ENCODE measurements at places on chromosomes 13 and 19. TPM values are rescaled to one million over a fixed set of nuclear protein-coding genes. Genes with fewer than 3 reads are reported as not detected.

The MYCBP2 gene
- 31.2 TPM for total RNA-seq

DNA sequence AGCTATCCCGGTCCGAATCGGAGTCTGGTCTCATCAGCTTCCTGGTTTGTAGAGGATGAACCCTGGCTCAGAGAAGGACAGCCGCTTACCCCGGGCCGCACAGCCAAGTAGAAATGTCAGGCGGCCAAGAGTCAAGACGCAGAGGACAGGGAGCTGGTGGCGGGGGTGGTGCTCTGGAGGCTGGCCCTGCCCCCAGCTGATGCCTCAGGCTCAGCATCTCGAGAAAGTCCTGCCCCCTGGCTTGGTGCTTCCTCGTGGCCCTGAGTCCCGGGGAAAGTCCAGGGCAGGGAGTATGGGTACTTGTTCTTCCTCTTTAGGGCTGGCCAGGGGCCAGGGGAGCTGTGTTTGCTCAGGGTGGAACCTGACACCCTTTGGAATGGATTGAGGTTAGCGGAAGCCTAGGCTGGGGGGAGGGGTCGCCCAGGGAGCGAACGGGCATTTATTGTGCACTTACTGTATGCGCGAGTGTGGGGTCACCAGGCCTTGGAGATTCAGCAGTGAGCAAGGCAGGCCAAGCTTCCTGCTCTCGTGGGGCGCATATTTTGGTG, 2.2 kb downstream of the TJP3 start:
- H3K27ac ChIP-seq: no peak overlapping the region
- H3K4me1 ChIP-seq: peaks cover 9% of the 10 kb centered on the region
- no peak for DNase-seq
- no peak overlapping the region for H3K4me3 ChIP-seq
- H3K36me3 ChIP-seq: no peaks in the 10 kb centered on the region

The THSD1 gene
- 0.74 TPM for total RNA-seq

The RNF17 gene
- not detected for total RNA-seq

- peak; percentile 71 for DNase-seq
- no peaks in the 10 kb centered on the region for H3K36me3 ChIP-seq
- peak overlapping the region; percentile 81 for H3K27ac ChIP-seq
These were observed 511 bp downstream of the GARRE1 start for GRCh38 chr19:34254698-34255432.

DNA sequence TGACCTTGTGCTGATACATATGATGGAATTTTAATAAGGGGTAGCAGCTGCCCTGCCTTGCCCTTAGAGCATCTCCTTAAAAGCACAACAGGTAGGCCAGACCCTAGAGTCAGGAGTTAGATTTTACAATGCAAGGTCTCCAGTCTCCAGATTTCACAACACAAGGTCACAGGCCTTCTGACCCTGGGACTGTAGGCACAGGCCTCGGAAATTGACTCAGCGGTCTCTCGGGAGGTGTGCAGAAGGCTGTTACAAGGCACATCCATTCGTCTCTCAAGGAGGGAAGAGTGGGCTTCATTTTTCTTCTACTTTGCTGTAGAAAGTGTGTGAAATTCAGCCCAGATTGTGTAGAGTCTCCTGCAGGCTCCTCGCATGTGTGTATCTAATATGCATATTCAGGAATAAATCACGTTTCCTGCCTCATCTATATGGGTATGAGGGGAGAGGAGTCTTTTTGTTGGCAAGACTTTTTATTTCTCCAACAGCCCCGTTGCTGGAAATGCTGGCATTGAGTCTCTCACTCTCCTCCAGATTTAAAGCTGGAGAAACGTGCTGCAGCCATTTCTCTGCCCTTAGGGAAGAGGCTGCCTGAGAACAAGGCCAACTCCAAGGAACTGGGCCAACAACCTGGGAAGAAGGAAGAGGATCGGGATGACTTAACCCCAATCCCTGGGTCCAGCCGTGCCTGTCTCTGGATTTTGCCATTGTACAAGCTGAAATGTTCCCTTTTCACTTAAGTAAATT, 24.5 kb downstream of the UQCRFS1 start:
- H3K4me1 ChIP-seq: peaks cover 17% of the 10 kb centered on the region
- H3K27ac ChIP-seq: no peak overlapping the region
- H3K4me3 ChIP-seq: no peak overlapping the region
- DNase-seq: no peak

The ZNF419 gene
- total RNA-seq: 30.2 TPM

GRCh38 chr13:23592596-23592995, 22.4 kb downstream of the TNFRSF19 start:
- no peak for DNase-seq
- peaks cover 3% of the 10 kb centered on the region for H3K4me1 ChIP-seq
- H3K27me3 ChIP-seq: no peaks in the 10 kb centered on the region
- H3K36me3 ChIP-seq: peaks cover 13% of the 10 kb centered on the region
- no peak overlapping the region for H3K4me3 ChIP-seq

The ZNF480 gene
- 13.2 TPM for total RNA-seq

DNA sequence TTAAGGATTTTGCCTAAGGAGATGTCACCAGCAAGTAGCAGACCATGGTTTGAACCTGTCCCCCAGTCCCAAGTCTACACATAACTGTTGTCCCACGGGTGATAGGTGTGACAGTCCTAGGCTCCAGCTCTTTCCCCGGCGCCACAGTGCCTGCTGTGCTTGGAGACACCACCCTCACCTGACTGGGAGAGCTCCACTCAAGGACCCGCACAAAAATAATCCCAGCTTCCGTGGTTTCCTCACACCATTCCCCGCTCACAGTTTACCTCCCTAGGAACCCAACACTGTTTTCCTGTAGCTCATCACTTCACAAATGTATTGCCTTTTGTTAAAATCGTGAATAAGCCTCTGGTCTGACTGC, 19.8 kb upstream of the RASA3 start:
- H3K27ac ChIP-seq: no peak overlapping the region
- H3K4me1 ChIP-seq: peaks cover 6% of the 10 kb centered on the region
- H3K4me3 ChIP-seq: no peak overlapping the region
- H3K36me3 ChIP-seq: no peaks in the 10 kb centered on the region

GRCh38 chr13:35871561-35871960, 259.6 kb downstream of the DCLK1 start:
- H3K27me3 ChIP-seq: no peaks in the 10 kb centered on the region
- DNase-seq: no peak
- no peak overlapping the region for H3K27ac ChIP-seq

- H3K4me1 ChIP-seq: peaks cover 18% of the 10 kb centered on the region
- no peaks in the 10 kb centered on the region for H3K27me3 ChIP-seq
- no peak for DNase-seq
- H3K27ac ChIP-seq: no peak overlapping the region
- no peaks in the 10 kb centered on the region for H3K36me3 ChIP-seq
These were observed 134.0 kb downstream of the COG6 start for GRCh38 chr13:39789451-39789850.

The CGB1 gene
- total RNA-seq: not detected

- no peaks in the 10 kb centered on the region for H3K36me3 ChIP-seq
- no peak overlapping the region for H3K4me3 ChIP-seq
- no peaks in the 10 kb centered on the region for H3K4me1 ChIP-seq
- no peaks in the 10 kb centered on the region for H3K27me3 ChIP-seq
- DNase-seq: no peak
These were observed 767.9 kb downstream of the PCDH9 start for GRCh38 chr13:66462187-66462586.

The ZNF823 gene
- total RNA-seq: 9.2 TPM

The DPF1 gene
- 6.5 TPM for total RNA-seq

The VSTM1 gene
- total RNA-seq: not detected

The HSD17B14 gene
- total RNA-seq: 27.6 TPM

DNA sequence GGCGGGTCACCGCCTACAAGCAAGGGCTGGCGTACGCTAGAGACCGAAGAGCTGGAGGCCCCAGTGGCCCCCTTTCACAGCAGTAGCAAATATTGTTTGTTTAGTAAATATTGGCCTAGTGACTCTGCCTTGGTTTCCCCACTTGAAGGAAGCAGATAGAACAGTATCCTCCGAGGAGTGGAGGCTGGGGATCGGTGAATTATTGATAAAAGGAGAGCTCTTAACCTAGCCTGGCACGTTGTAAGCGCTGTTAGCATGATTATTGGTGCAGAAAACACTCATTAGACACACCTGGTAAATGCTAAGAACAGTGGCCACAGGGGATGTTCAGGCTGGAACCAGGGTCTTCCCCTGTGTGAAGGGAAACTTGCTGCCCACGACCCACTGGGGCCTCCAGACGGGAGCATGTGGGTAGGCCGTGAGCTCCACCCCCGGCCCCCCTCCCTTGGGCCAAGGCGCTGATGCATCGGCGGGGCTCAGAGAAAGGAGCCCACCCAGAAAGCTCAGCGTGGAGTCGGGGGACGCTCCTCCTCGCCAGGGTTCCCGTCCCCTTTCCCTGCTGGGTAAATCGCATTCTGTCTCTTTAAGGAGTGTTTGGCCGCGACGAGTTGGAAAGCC, 2.3 kb downstream of the IER2 start:
- no peaks in the 10 kb centered on the region for H3K36me3 ChIP-seq
- peak overlapping the region; percentile 91 for H3K4me3 ChIP-seq
- H3K27me3 ChIP-seq: peaks cover 6% of the 10 kb centered on the region
- H3K27ac ChIP-seq: peak overlapping the region; percentile 97
- H3K4me1 ChIP-seq: peaks cover 8% of the 10 kb centered on the region

DNA sequence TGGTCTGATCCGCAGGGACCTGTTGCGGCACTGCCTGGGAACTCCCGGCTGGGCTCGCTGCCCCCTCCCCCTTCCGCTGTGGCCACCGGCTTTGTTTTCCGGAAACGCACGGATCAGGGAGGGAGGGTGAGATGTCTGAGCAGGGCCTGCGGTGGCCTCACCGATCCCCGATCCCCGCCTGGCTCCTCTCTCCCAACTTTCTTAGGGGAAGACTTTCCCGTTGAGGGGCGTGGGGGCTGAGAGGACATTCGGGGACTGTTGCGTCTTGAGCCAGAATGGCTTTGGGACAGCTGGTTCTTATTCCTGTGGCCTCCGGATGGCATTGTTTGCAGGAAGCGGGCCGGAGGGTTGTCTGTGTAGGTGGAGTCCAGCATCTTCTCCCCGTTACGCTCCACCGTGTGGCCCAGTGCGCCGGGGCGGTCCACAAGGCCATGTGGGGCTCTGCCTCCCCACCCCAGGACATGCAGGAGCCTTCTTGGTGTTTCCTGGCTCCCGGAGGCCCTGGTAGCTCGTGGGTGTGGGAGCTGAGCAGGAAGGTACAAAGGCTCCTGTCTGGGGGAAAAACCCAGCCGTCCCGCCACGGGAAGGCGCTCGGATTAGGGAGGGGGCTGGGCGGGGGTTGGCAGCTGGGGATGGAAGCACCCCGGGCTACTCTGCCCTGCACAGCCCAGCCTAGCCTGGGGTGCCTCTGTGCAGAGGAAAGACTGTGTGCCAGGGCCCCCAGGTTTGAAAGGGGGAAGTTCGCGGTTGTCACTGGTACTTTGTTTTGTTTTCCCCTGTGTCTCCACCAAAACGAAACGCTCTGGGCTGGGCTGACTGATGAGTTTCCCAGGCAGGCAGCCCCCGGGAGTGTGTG, 1.3 kb downstream of the CSNK1G2 start:
- no peaks in the 10 kb centered on the region for H3K27me3 ChIP-seq
- no peaks in the 10 kb centered on the region for H3K36me3 ChIP-seq
- peaks cover 17% of the 10 kb centered on the region for H3K4me1 ChIP-seq
- DNase-seq: peak; percentile 94
- H3K4me3 ChIP-seq: peak overlapping the region; percentile 89

DNA sequence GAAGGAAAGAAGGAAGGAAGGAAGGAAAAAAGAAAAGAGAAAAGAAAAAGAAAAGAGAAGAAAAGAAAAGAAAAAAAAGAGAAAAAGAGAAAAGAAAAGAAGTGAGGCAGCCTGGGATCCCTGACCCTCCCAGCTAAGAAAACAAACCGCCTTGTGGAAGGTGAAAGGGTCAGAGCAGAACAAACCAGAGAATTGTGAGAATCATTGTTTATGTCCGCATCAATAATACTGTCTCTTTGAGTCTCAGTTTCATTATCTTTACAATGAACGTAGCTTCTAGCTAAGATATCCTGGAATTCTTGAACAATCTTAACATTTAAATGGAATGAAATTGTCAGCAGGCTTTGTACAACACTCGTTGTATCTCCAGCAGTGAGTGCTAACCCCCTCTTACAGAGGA, 66.4 kb upstream of the SERP2 start:
- H3K27ac ChIP-seq: no peak overlapping the region
- H3K27me3 ChIP-seq: peaks cover 23% of the 10 kb centered on the region
- DNase-seq: no peak
- peak overlapping the region; percentile 33 for H3K4me3 ChIP-seq

The ADPRHL1 gene
- 0.43 TPM for total RNA-seq

- no peaks in the 10 kb centered on the region for H3K36me3 ChIP-seq
- no peak for DNase-seq
- H3K27ac ChIP-seq: no peak overlapping the region
- H3K27me3 ChIP-seq: no peaks in the 10 kb centered on the region
- no peak overlapping the region for H3K4me3 ChIP-seq
These were observed 2299.5 kb downstream of the PCDH9 start for GRCh38 chr13:64930636-64931035.

The TLE5 gene
- 148 TPM for total RNA-seq

- H3K27me3 ChIP-seq: no peaks in the 10 kb centered on the region
- H3K27ac ChIP-seq: peak overlapping the region; percentile 2
- no peak overlapping the region for H3K4me3 ChIP-seq
- peaks cover 59% of the 10 kb centered on the region for H3K4me1 ChIP-seq
- DNase-seq: peak; percentile 18
These were observed 258.6 kb downstream of the ATP8A2 start for GRCh38 chr13:25630329-25630900.

The IL17D gene
- 2.6 TPM for total RNA-seq

- no peak overlapping the region for H3K4me3 ChIP-seq
- no peak for DNase-seq
- H3K27ac ChIP-seq: no peak overlapping the region
- H3K4me1 ChIP-seq: no peaks in the 10 kb centered on the region
- no peaks in the 10 kb centered on the region for H3K27me3 ChIP-seq
- no peaks in the 10 kb centered on the region for H3K36me3 ChIP-seq
These were observed 626.9 kb downstream of the EFNB2 start for GRCh38 chr13:105908586-105908985.

The PRSS57 gene
- not detected for total RNA-seq

DNA sequence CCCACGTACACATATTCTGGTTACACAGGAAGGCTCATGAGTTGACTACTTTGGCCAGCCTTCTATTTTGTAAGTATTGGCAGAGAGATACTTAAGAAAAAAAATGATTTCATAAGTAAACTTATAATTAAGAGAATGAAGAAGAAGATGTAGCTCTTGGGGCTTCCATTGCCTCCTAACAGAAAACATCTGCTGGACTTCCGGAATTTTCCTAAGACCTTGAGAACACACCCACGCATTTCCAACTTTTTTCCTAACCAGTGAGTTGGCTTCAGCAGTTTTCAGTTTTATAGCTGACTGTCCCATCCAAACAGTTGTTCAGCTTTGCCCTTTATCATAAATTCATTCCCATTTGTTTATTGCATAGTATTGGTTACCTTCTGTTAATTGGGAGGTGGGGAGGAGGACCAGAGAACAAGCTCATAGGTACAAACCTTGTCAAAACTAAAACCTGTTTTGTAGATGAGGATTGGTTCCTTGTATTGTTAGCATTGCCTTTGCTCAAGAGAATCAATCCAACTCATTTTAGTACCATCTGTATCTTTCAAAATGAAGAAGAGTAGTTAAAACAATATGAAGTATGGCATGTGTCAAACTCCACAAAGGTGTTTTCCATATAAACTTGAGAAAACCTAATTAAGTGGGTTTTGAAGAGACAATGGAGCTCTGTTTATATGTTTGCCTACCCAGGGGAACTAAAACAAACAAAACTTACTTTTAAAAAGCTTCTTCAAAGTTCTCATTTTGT, 93.9 kb downstream of the COL4A2 start:
- no peaks in the 10 kb centered on the region for H3K27me3 ChIP-seq
- H3K36me3 ChIP-seq: no peaks in the 10 kb centered on the region
- no peak overlapping the region for H3K4me3 ChIP-seq
- no peak overlapping the region for H3K27ac ChIP-seq
